ENCODE measurements at places on chromosomes 5 and 9.

- DNase-seq = no peak
These were observed 111.6 kb downstream of the MED10 start for GRCh38 chr5:6266671-6267197.

DNA sequence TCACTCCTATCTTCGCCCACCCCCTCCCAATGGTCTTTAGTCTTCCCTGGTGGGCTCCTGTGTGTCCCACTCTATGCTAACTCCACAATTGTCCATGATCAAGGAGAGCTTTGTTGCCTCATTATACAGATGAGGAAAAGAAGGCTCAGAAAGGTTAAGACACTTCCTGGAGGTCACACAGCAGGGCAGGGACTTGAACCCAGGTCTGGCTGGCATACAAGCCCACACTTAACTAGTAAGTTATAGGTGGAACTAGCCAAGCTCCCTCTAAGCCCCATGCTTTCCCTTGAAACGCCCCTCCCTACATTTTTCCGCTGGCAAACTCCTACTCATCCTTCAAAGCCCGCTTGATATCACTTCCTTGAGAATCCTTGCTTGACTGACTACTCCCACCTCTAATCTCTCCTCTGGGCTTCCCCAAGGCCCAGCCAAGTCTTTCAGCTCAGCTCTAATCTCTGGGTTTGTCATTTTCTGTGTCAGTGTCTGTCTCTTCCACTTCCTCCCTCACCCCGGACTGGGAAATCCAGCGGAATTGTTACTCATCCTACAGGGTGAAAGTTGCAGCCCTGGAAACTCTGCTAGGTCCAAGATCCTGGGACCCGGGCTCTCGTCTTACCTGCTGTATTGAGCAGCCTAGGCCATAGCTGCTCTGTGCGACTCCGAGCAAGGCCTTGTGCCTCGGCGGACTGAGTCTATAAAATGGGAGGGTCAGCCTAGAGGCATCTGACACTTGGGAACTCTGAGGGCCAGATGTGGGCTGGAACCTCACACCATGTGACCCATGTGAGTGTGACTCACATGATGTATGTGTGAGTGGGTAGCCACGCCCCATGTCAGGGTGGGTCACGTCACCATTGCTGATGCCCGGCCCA, 144.5 kb downstream of the GAPVD1 start:
- DNase-seq = no peak

DNA sequence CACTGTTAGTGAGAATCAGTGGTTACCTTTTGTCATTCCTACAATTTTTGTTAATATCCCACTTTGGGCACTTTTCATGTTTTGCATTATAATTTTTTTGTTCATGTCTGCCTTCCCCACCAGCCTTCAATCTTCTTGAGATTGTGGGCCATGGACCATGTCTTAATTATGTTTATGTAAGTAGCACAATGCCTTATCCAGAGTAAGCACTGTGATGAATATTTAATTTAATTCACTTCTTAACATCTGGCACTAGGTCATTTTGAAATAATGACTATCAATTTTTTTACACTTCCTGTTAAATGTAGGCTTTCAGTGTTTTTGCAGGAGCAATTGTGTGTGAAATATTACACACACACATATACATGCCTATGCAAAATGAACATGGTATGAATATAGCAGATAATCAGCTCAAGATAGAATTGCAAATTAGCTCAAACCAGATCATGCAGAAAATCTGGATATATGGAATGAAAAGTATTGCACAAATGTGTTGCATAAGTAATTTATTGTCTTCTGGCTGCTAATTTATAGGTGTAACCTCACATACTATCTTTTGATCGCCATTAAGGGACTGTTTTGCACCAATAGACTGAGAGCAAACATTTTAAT, 5.3 kb upstream of the SHOC1 start:
- DNase-seq = no peak

DNA sequence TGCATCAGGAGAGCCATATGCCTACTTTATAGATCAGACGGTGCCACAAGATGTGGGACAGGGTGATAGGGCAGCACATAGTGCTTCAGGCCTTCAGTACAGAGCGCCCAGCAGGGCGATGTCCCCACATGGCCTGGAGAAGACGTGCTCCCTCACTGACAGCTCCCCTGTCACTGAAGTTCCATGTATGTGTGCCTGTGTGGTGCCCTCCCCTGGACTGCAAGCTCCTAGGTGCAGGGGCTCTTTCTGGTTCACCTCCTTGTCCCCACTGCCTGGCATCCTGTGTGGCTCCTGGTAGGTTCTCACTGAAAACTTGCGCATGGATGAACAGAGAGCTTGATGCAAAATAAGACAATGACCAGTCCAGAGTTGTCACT, 233.1 kb downstream of the GADD45G start:
- DNase-seq = no peak

- DNase-seq = no peak
These were observed 123.5 kb downstream of the SCAMP1 start for GRCh38 chr5:78483809-78484521.

DNA sequence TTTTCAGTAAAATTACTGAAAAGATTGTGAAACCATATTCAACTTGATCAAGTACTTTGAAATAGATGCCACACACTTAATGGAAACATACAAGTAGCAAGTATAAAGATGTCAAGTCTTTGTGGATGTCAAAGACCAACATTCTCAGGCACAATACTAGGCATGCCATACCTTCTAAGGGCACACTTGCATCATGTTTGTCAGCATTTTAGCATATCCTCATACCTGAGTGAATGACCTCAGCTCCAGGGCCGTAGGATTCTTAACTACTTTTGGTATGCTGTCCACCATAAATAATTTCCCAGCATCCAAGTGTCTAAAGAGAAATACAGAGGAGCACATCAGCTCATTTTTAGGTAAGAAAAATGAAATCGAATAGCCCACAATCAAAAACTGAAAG, 86.4 kb downstream of the FREM1 start:
- no peak for DNase-seq

- no peak for DNase-seq
These were observed 75.7 kb upstream of the SNX2 start for GRCh38 chr5:122699201-122699600.

GRCh38 chr9:127452691-127453090, 1.4 kb downstream of the LRSAM1 start:
- DNase-seq = no peak

GRCh38 chr9:136526625-136527066, 19.2 kb downstream of the NOTCH1 start:
- no peak for DNase-seq

DNA sequence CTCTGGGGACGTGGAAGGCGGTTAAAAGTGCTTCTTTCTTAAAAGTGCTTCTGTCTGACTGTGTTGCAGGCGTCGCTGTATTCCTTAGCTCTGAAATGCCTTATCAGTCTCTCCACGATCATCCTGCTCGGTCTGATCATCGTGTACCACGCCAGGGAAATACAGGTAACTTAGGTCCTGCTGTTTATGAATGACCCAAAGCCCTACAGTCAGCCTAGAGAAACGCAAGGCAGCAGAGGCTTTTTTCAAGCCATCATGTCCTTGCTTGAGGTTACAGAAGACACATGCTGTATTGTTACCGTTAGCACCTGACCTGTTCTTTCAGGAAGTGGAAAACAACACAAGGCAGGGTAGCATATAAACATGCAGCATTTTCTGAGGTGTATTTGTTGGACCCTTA, 2.0 kb downstream of the KCNN2 start:
- DNase-seq = no peak

Data from T-helper 1 cell (primary cell).